ENCODE measurements at places on chromosomes 5 and 9.

DNA sequence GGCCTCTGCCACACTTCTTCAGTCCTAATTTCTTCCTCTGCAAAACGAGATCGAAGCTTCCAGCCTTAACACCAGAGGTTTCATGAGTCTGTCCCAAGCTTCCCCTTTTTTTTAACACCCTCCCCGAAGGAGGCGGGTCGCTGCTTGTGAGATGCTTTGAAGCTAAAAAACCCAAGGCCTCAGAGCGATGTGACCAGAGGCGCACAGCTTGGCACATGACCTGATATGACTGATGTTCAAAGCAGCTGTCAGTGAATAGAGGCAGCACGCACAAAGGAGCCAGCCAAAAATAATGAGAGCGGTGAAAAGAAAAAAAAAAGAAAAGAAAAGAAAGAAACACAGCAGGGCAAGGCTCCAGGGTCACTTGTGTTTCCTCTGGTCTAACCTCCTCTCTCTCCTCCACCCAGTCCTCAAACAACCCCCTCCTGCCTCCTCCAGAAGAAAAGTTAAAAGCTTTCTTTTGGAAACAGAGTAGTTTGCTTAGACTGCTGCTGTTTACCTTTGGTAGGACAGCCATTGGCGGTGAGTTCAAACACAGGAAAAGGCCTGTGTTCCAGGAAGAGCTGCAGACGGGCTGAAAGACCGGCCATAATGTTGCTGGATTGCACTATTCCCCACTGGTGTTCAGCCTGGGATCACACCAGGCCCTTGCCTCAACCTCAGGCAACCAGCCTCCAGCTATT lies 10.9 kb upstream of the ZNF366 start:
- DNase-seq = no peak

DNA sequence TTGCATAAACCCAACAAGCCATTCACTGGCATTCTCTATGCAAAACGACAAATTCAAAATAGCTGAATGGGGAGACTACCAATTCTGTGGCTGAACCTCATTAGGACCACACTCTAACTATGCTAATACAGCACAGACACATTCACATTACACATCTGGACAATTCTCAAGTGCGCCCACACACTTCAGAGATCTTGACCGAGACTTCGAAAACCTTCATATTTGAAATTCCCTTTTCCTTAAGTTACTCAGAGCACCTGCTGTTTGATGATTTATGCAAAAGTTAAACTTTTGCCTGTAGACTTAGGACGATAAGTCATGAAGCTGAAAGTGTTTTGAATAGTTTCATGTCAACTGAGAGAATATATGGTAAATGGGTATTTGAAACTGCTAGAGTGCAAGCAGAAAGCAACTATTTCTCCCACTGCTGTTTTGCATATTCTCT lies 111.9 kb downstream of the FBN2 start:
- no peak for DNase-seq

- peak; percentile 7 for DNase-seq
These were observed 75.4 kb downstream of the STK32A start for GRCh38 chr5:147310059-147310704.

- no peak for DNase-seq
These were observed 292.0 kb upstream of the DMRT1 start for GRCh38 chr9:549455-549997.

DNA sequence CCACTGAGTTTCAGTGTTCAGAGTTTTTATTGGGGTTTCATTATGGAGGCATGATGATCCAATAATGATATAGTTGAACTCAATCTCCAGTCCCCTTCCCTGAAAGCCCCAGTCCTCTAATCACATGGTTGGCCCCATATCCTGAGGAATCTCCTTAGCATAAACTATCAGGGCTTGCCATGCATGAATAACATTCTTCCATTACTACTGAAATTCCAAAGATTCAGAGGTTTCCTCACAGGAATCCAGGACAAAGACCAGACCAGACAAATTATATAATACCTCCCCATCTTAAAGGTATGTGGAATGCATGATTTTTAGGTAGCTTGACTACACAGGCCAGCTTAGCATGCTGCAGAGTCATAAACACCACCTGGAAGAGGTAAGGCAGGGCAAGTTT lies 15.5 kb upstream of the LRRTM2 start:
- DNase-seq = no peak

Measured in SK-N-SH (cell line).